ENCODE measurements at places on chromosomes 5 and 9.

GRCh38 chr9:95302479-95302878 lies 15.0 kb downstream of the FANCC start:
- DNase-seq = no peak

GRCh38 chr5:107893642-107894041 lies 222.9 kb upstream of the EFNA5 start:
- no peak for DNase-seq

- no peak for DNase-seq
Observed at GRCh38 chr5:112467485-112467884, 48.4 kb upstream of the EPB41L4A start.

DNA sequence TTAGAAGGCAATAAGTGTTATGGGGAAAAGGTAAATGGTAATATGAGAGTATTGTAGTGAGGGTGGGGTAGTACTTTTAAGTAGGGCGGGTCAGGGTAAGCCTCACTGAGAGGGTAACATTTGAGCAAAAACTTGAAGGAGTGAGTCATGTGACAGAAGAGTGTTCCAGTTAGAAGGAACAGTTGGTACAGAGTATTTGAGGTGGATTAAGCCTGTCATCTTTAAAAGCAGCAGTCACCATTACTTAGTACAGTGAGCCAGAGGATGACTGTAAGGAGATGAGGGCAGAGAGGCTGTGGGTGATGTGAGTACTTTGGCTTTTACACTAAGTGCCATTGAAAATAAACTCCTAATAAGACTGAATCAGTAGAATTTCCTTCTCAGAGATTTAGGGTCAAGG lies 54.8 kb downstream of the UBAP1 start:
- DNase-seq = no peak

DNA sequence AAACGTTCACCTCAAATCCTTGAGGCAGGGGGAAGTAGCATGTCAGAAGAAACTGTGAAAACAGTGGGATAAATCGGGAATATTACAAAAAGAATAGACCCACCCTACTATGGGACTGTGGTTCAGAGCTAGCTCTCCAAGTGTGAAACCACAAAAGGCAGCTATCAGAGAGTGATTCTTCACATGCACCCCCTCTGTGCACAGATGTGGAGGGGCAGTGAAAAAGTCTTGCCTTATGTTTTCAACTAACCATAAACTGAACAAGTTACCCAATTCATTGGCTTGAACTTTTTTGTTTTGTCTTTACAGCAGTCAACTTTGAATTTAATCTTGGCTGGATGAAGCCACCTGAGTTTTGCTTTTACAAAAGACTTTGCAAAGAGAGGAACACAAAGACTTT lies 98.8 kb upstream of the NR4A3 start:
- DNase-seq = no peak

DNA sequence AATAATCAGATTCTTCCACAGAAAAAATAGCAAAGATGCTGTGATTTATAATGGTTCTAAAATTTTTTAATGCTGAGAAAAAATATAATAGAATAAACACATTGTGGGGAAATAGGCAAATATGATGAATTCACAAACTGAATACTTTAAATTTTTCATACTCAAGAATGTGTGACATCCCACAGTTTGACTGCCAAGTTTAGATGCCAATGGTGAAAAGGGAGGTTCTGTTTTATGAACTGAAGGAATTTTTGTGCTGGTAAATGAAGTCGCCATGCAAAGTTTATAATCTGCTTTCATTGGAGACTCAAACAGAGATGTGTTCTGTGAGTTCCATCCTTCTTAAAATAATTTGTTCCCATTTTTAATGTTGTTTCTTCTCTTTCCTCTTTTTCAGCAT lies 367.5 kb upstream of the ADAMTS16 start:
- no peak for DNase-seq

- DNase-seq = no peak
Observed at GRCh38 chr5:130155345-130156011, 251.2 kb downstream of the CHSY3 start.

DNA sequence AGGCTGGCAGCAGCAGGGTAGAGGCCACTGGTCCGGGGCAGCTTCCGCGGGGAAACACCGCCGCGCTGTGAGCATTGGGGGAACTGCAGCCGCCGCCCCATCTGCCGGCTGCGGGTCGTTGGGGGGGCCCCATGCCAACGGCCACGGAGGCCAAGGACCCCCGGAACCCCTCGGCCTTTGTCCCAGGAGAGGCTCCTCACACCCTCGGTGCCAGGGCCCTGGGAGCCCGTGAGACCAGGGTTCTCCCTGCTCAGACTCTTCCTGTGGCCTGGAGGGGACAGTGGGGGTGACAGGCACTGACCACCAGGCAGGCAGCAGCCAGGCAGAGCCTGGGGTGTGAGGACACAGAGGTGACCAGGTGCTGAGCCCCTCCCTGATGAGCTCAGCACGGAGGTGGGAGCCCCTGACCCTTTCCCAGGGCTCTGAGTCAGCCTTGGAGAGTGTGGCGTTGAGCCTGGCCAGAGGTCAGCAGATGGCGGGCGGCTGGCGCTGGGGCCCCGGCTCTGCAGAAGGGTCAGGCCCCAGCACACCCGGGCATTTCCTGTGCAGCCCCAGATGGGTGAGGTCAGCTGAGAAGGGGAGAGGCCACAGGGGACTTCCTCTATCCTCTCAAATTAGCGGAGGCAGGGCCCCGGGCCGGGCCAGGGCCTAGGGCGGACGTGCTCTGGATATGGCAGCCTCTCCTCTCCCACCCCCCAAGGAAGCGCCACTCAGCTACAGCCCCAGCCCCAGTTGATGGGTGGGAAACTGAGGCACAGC lies 17.9 kb upstream of the EGFL7 start:
- DNase-seq = peak; percentile 87

- no peak for DNase-seq
Observed at GRCh38 chr9:138073408-138073807, 195.8 kb downstream of the CACNA1B start.

Measured in activated CD4-positive, alpha-beta T cell treated with anti-CD3 and anti-CD28 coated beads for 48 hours (primary cell).